ENCODE measurements at places on chromosomes 3 and 15. TPM values are rescaled to one million over a fixed set of nuclear protein-coding genes. Genes with fewer than 3 reads are reported as not detected.

DNA sequence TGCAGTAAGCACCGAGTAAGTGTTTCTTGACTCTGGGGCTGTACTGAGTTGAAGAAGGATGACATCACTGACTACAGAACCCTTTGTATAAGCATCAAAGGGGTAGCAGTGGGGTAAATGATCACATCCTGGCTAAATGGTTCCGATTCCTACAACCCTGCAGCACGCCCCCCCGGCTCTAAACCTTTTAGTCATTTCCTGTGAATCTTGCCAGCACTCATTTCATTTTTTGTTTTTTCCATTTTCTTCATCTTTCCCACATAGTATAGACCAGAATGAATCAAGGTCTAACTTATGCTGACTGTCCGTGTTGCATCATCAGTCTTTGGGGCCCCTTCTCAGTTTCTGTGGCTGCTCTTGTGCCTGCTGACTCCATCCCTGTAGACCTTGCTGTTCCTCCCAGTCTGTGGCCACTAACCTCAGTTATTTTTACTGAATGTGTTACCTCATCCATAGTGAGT is 383.1 kb upstream of the TPRG1 start:
- DNase-seq, result no peak
- no peaks in the 10 kb centered on the region for H3K4me1 ChIP-seq
- no peaks in the 10 kb centered on the region for H3K36me3 ChIP-seq
- no peaks in the 10 kb centered on the region for H3K27me3 ChIP-seq
- H3K4me3 ChIP-seq, result no peak overlapping the region
- no peak overlapping the region for H3K27ac ChIP-seq

GRCh38 chr3:110646496-110646895 is 425.1 kb upstream of the NECTIN3 start:
- no peak overlapping the region for H3K27ac ChIP-seq
- DNase-seq, result no peak
- no peaks in the 10 kb centered on the region for H3K27me3 ChIP-seq
- H3K36me3 ChIP-seq, result no peaks in the 10 kb centered on the region
- no peak overlapping the region for H3K4me3 ChIP-seq
- no peaks in the 10 kb centered on the region for H3K4me1 ChIP-seq

- no peaks in the 10 kb centered on the region for H3K4me1 ChIP-seq
- H3K36me3 ChIP-seq, result no peaks in the 10 kb centered on the region
- H3K27ac ChIP-seq, result no peak overlapping the region
- no peak for DNase-seq
- H3K4me3 ChIP-seq, result no peak overlapping the region
- H3K27me3 ChIP-seq, result no peaks in the 10 kb centered on the region
Observed at GRCh38 chr3:100419406-100419805, 18.1 kb downstream of the LNP1 start.

The GOLGA8S gene
- total RNA-seq, result 0.53 TPM

DNA sequence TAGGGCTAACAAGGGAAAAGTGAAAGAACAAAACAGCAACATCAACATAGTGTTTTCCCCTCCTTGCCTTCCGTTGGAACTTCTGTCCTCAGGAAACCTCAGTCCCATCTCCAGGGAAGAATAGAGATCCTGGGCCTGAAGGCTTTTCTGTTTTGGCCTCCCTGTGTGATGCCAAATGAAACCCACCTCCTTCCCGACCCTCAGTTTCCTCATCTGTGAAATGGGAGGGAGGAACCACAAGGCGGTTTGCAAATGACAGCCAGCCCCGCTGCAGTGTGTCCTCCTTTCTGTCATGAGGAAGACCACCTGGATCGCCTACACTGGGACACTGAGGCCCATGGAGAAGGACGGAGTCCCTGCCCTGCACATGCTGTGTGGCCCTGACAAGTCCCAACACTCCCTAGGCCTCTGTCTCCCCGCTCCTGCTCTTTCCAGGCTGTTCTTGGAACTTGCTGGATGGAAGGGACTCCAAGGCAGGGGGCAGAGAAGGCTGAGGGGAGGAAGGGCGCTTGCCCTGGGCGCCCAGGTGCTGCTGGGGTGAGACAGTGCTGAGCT is 28.5 kb upstream of the FBLN2 start:
- H3K27ac ChIP-seq, result no peak overlapping the region
- no peaks in the 10 kb centered on the region for H3K27me3 ChIP-seq
- no peak overlapping the region for H3K4me3 ChIP-seq
- DNase-seq, result no peak
- no peaks in the 10 kb centered on the region for H3K36me3 ChIP-seq

The AGBL1 gene
- total RNA-seq, result not detected

DNA sequence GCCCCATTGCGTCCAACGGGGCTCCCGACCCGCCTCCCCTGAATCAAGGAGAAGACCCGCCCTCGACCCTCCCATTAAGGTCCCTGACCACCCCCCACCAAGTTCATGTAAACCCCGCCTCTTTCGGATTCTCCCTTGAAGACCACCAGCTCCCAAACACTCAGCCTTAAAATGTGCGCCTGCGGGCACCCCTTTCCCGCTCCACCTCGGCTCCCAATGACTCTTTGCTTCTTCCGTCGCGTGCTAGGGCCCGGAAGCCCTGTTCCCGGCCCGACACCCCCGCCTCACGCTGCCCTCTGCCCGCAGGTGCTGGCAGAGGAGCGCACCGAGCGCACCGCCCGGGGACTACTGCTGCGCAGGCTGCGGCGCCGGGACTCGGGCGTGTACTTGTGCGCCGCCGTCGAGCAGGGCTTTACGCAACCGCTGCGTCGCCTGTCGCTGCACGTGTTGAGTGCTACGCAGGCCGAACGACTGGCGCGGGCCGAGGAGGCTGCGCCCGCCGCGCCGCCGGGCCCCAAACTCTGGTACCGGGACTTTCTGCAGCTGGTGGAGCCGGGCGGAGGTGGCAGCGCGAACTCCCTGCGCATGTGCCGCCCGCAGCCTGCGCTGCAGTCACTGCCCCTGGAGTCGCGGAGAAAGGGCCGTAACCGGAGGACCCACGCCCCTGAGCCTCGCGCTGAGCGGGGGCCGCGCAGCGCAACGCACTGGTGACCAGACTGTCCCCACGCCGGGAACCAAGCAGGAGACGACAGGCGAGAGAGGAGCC is 2.7 kb upstream of the LSMEM2 start:
- no peaks in the 10 kb centered on the region for H3K27me3 ChIP-seq
- peak; percentile 27 for DNase-seq
- H3K4me1 ChIP-seq, result peaks cover 2% of the 10 kb centered on the region
- H3K27ac ChIP-seq, result no peak overlapping the region
- H3K36me3 ChIP-seq, result no peaks in the 10 kb centered on the region
- no peak overlapping the region for H3K4me3 ChIP-seq

Data from ovary (tissue), 10 donors.